H7 (cell line): ENCODE measurements at places on chromosomes 6 and 20.

DNA sequence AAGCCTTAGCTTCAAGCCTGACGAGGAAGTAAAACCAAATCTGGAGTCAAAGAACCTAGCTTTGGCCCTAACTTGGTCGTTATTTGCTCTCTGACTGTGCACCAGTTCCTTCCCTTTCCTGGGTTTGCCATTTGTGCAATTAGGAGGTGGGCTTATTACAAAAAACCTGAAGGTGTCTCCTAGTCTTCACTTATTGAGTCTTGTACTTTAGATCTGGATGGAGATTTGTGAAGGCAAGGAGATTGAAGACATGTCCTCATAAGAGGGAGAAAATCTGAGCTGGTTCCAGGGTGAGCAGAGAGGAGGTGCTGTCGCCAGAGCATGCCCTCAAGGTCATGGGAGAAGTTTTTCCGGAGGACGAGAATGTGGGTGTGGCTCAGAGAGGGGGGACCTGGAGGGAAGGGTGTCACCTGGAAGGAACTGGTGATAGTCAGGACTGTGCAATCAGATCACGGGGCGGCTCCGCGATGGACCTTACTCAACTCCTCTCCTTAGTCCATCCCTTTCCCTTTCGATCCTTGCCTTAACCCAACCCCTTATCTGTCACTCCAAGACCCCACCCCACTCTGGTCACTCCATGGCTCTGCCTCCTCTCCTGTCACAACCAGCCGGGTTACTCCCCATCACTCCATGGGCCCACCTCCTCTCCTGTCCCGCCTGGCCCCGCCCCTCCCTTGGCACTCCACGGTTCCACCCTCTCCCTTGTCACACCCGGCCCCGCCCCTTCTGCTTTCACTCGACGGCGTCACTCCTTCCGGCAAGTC lies 588 bp upstream of the ACSS2 start:
- no peak for DNase-seq

DNA sequence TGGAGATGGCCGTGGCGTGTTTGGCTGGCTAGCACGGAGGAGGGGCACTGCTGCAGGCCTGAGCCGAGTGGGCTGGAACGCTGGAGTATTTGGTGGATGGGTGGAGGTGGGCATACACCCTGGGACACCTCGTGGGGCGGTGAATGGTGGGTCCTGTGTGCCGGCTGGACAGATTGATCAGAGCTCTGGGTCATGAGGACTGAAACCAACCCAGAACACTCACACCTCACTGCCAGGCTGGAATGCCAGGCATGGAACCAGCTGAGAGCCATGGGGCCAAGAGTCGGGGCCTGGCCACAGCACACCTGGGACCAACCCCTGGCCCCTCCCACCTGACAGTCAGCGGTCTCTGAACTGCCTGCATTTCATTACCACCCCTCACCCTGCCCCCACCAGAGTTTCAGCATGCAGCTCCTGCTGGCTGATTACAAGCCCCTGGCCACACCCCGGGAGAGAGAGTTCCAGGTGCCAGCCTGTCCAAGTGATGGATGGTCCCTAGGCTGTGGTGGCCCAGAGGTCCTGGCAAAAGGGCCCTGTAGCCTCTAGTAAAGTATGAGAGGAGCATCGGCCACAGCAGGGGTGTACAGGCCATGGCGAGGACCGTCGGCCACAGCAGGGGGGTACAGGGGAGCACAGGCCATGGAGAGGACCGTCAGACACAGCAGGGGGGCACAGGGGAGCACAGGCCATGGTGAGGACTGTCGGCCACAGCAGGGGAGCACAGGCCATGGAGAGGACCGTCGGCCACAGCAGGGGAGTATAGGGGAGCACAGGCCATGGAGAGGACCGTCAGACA lies 3.3 kb downstream of the NPBWR2 start:
- DNase-seq: peak; percentile 80

DNA sequence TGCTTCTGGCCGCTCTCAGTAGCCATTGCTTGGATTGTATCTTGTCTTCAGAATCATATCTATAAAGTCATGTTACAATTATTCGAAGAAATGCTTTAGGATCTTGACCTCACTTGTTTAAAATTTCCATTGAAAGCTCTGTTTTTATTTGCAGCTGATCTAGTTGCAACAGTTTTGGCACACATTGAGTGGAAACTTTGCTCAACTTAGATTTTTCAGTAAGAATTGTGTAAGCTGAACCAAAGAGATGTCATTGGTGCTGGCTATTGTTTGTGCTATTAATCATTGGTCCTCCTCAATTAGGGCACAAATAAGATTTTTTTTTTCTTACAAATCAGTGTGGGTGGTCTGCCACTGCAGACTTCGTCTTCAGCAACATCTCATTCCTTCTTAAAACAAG lies 649.2 kb downstream of the MMUT start:
- DNase-seq: no peak

- no peak for DNase-seq
Observed at GRCh38 chr20:25525867-25526266, 59.5 kb downstream of the NINL start.

DNA sequence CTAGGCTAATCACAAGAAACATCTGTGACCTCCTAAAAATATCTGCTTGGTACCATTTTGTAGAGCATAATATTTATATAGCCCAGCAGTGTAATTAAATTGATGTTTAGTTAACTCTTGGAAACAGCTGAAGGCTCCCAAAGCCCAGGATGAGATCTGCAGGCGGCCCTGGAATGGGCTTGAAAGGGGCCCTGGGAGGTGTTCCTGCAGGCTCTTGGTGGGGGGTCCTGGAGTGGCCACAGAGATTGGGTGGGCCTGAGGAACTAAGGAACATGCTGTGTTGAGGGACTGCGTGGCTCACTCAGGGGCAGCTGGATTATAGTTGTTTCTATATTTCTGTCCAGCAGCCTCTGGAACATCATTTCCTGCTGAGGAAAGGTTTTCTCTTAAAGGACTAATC lies 9.2 kb downstream of the SCP2D1 start:
- no peak for DNase-seq
